ENCODE measurements at places on chromosomes 7 and 10.

DNA sequence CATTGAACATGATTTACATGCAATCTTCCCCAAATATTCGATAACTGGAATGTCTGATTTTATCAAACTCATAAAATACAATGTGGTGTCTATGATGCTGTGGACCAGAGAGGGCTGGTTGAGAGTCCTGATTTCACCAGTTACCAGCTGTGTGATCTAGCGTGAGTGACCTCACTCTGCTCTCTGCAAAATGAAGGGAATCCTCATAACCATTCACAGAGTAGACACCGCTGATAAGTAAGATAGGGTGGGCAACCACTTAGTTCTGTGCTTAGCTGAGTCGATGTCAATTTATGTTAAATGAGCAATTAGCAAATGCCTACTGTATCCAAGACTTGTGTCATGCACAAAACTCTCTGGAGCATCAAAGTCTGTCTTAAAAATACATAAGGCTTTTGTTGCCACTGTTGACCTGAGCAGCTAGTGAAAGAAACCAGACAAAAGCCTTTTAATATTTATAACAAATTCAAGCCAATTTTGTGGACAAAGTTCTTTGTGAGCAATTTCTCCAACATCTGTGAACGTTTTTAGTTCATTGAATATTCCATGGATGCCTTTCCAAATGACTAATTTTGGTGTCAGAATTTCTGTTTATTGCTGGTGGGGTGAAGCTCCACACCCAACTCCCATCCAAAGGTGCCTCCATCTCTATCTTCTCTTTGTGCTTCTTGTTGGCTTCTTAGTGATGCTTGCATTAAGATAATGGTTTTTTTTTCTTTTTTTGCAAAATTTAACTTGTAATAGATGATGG lies 314.2 kb downstream of the ADRA2A start:
- no peak for DNase-seq

DNA sequence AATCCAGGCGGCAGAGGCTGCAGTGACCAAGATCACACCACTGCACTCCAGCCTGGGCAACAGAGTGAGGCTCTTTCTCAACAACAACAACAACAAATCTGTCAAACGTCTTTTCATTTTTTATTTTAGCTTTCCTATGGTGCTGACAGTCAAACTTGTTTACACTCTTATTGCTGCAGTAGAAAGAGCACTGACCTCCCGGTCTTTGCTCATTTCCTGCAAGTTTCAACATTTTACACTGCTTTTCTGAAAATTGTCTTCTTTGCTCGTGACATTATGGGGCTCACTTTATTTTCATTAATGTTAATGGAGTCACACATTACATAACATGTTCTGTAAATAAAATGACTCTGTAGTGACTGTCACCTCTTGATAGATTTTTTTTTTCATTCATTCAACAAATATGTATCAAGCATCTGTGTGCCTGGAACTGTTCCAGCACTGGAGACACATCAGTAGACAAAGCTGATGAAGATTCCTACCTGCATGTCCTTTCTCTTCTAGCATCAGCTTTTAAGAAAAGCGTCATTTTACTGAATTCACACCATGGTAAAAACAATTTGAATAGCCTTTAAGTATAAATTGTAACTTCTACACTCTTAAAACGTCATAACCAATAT lies 277.3 kb downstream of the CELF2 start:
- no peak for DNase-seq

DNA sequence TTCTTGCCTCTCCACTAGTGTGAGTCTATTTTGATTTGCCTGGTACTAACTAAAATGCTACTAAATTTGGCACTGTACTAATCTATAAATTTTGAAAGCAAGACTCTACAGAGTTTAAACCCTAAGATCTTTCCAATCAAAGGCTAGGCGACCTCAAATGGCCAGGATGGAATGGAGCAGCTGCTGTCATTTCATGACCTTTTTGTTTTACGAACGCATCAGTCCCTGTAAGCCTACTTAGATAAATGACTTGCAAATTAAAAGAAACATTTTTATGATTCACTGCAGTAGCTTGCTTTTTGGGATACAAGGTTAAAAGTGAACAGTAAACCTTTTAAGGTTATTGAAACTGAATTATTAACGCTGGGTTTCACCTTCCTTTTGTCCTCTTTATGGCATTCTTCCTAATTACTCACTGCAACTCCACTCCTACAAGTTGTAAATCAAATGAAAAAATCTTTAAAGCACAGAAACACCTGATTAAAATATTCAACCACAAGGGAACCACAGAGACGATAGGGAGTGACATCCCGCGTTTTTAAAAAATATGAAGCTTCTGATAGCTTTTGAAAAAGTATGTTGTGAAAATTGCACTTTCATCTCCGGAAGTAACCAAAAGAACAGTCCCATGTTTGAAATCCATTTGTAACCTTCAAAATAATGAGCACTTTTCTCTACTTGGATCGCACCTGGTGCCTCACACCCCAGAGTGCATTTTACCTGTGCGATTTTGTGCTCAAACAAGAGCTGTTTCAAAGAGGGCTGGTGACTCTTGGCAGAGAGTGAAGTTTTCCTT lies 595.1 kb downstream of the PARD3 start:
- no peak for DNase-seq

DNA sequence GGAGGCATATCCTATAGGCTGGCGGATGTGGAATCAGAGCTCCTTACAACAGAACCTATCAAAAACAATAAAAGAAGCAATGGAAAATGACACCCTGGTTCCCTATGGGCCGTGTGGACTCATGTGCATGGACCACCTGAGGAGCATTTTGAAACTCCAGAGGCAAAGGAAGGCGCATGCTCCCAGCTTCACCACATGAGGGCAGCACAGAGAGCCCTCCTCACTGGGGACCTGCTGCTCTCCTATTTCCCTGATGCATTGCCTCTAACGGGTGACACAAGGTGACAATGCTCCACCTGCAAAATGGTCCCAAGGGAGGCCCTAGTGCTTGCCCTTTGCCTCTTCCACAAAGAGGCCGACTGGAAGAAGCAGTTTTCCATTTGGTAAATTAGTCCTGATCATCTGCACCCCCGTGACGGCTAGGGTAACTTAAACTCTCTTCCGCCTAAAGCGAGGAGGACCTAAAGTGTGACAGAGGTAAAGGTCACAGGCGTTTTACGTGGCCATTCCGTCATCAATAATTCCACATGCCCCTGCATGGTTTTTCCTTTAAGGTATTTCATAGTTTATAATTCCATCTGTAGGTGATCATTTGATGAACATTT lies 67.7 kb downstream of the GPAM start:
- peak; percentile 58 for DNase-seq

DNA sequence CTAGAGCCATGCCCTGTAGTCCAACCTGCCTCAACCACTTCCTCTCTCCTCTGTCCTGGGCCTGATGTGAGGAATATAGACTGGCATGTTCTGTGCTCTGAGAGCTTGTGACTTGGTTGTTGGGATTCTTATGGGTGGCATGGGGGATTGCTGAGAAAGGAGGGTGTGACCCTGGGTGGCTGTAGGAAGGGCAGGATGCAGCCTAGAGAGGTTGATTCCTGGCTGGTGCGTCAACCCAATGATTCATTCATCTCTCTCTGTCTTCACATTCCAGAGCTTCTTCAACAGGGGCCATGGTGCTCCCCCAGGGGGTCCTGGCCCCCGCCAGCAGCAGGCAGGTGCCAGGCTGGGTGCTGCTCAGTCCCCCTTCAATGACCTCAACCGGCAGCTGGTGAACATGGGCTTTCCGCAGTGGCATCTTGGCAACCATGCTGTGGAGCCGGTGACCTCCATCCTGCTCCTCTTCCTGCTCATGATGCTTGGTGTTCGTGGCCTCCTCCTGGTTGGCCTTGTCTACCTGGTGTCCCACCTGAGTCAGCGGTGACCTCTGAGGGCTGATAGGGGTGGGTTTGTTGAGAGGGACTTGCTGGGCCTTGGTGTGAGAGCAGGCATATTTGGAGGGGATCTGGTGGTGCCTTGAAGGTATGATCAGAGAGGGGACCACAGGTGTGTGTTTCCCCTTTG lies 2.6 kb downstream of the FAM241B start:
- no peak for DNase-seq

- no peak for DNase-seq
Measured at GRCh38 chr10:4262870-4263600, 478.0 kb upstream of the KLF6 start.

- DNase-seq, result no peak
Measured at GRCh38 chr10:70738761-70739121, 46.4 kb downstream of the TBATA start.

- no peak for DNase-seq
Measured at GRCh38 chr7:136122026-136122425, 144.9 kb upstream of the MTPN start.

GRCh38 chr7:66642932-66643331 lies 14.3 kb downstream of the KCTD7 start:
- DNase-seq, result no peak

DNA sequence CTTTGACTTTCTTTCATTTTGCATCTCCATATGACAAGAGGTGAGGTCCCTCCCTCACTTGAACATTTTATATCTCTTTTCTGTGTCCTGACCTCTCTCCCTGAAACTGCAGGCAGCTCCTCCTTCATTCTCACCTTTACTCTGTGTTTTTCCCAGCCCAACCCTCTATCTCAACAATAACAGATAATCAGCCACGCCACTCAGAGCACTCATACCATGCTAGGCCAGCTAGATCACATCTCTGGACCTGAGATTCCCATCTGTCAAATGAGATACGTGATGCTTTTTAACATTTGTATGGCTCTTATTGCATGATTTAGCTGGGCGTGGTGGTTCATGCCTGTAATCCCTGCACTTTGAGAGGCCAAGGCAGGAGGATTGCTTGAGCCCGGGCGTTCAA lies 63.1 kb upstream of the PDCD4 start:
- DNase-seq, result no peak

DNA sequence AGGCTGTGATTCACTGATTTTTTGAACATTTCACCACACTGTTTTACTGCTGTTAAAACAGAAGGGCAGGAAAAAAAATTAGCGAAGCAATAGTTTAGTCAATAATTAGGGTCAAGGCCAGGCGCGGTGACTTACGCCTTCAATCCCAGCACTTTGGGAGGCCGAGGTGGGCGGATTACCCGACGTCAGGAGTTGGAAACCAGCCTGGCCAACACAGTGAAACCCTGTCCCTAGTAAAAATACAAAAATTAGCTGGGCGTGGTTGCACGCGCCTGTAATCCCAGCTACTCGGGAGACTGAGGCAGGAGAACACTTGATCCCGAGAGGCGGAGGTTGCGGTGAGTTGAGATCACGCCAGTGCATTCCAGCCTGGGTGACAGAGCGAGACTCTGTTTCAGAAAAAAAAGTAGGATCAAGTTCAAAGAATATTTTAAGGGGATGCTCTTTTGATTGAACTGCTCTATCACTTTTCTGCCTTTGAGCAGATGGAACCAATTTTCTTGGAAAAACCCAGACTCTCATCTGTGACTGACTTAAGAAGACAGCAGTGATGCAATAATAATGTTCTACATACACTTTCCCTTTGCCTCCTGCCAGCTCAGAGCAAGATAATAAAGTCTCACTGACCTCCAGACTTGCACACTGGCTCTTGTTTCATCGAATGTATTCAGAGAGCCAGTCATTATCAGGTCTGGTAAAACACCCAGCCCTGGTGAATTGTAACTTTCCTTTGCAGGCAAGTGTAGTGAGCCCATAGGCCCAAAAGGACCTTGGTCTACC lies 1.6 kb upstream of the PPA1 start:
- DNase-seq, result no peak

DNA sequence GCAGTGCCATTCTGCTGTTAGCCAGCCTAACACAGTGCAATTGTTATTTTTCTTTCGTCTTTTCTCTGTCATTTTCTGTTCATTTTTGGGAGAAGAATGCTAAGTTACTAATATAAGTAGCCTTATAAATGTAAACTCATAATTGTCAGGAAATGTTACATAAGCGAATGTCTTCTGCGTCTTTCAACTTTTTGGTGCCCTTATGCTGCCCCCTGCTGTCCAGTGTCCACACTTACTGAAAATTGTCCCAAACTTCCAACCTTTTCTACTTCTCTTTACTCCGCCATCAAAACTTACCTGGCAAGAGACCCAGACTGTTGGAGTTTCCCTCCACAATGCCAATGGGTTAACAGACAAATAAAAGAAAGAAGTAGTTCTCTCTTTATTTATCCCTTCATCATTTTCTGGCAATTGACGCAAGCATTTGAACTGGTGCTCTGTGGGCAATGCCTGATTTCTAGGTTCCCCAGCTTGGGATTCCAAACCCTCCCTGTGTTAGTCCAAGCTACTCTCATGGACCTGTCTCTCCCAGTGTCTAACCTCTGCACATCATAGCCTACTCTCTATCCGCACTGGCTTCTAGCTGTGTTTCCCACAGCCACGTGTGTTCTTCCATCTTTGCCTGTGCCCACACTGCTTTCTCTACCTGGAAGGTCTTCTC lies 21.0 kb upstream of the EPC1 start:
- peak; percentile 83 for DNase-seq

DNA sequence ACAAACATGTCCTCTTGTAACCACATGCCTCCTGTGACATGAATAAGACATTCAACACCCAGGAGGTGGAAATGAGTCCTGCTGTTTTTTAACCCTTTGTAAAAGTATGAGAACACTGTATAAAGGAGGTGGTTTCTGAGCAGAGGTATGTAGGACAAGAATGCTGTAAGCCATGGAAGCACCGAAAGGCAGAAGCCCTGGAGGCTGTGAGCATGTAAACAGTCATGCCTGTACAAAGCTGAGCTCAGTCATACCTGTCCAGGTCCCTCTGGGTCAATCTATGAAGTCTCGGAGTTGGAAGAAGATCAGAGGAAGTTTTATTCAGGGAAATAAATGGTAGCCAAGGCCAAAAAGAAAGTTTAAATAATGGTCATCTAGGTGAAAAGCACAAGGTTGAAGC lies 34.7 kb upstream of the XPNPEP1 start:
- DNase-seq, result no peak

DNA sequence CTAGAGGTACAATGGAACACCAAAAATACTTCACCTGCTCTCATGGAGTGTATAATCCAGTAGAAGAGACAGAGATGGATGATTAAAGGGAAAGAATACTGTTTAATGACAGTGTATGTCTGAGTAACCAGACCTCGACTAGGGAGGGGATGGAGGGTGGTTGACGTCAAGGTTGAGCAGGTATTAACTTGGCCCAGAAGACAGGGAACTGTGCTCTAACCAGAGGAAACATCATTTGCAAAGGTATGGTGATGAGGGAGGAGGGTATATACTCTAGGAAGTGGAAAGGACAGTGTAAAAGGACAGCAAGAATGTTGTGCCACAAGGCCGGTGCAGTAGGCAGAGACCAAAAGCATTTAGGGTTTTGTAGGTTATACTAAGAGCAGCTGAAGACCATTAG lies 2.9 kb downstream of the MIOS start:
- no peak for DNase-seq

DNA sequence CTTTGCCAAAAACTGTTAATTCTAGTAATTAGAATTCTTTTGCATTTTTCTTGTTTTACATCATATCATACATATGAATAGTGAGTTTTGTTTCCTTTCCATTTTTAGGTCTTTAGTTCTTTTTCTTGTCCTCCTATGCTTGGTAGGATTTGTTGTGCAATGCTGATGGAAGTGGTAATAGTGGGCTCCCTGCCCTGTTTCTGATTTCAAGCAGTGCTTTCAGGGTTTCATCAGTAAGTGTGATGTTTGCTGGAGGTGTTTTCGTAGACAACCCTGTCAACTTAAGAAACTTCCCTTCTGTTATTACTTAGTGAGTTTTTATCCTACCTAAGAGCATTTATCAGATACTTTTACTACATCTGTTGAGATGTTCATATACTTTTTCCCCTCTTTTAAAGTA lies 50.5 kb downstream of the CSGALNACT2 start:
- DNase-seq, result no peak

GRCh38 chr7:154777908-154778307 lies 225.0 kb downstream of the PAXIP1 start:
- DNase-seq, result no peak

Data from activated CD4-positive, alpha-beta memory T cell treated with anti-CD3 and anti-CD28 coated beads for 36 hours (primary cell).